ENCODE measurements at places on chromosomes 5 and 9.

DNA sequence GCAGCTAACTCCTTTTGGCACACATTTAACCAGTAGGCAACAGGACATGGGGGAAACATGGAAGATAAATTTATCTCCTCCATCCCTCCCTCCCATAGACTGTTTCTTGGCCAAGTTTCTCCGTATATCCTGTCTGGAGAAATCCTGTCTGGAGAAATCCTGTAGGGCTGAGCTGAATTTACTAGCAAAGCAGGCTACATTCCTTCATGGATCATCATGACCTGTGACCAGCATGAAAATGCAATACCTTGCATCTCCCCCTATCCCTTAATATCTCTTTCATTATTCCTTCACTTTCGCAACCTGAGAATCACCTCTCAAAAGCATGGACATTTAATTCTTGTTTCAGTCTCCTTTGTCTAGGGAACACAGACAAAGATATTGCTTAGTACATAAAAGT lies 379.1 kb downstream of the PSAT1 start:
- DNase-seq, result no peak

DNA sequence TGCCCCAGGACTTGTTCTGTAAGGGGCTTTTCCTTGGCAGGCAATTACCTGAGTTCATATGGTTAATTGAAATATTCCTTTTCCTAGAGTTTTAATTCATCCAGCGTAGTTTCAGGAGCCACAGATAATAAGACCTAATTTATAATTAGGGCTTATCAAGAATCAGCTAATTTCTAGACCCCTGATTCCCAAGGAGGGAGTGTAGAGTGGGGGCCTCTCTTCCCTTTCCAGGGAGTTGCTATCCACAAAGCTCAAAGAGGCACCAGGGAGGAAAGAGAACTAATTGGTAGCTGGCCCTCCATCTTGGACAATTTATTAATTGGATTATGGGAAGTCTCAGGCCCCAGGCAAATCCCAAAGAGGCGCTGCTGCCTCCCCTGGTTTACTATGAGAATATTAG lies 75.8 kb upstream of the ZNF618 start:
- no peak for DNase-seq

DNA sequence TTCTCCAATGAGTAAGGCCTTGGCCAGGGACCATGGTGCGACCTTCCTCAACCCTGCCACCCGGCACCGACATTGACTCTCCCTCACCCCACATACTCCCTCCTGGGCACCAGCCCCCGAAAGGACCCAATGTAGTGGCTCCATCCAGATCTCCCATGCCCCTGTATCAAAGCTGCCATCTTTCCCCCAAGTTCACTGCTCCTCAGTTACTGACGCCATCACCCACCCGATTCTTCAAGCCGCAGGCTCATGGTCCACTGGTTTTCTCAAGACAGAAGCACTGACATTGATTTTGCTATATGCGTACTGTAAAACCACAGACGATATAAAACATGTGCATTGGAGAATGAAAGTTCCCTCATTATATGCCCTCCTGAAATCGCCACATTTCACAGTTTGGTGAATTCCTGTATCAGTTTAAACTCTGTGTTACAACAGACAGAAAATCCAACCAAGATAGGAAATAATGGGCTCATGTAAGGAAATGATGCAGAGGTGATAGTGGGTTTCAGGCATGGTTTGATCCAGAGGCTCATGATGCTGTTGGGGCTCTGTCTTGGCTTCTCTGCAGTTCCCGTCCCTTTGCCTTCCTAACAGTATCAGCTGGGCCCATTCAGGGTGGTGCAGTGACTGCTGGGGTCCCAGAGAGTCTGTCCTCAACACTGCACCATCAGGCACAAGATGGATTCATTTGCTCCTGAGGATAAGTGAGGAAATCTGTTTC lies 207.3 kb upstream of the IER5L start:
- no peak for DNase-seq

DNA sequence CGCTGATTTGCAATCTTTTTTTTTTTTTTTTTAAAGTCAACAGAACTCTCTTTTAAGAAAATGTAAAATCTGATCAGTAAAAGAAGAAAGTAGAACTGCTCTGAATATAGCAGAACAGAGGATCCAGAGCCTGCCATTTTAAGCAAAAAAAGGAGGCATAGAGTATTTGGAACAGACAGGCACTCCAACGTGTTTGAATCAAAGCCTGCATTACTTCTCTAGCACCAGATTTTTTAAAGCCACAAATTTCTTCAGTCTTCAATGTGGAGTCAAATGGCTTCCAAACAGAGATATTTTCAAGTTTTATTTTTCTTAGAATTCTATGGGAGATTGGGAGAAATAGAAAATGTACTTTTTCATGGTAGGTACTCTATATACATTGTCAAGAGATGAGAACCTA lies 5.1 kb downstream of the PAIP1 start:
- no peak for DNase-seq

DNA sequence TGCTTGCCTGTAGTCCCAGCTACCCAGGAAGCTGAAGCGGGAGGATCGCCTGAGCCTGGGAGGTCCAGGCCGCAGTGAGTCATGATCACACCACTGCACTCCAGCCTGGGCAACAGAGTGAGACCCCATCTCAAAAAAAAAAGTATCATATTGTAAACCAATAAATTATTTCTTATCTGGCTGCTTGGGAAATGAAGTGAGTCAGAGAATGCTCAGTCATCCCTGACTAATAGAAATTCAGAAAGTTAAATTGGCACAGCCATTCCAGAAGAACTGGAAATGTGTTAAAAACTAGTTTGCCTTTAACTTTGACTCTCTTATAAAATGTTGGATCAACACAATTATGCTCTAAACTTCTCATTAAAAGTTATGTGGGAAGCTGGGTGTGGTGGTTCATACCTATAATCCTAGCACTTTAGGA lies 9.8 kb upstream of the GNE start:
- DNase-seq, result no peak

GRCh38 chr9:81989700-81990099 lies 1.1 kb downstream of the SPATA31D1 start:
- DNase-seq, result no peak

DNA sequence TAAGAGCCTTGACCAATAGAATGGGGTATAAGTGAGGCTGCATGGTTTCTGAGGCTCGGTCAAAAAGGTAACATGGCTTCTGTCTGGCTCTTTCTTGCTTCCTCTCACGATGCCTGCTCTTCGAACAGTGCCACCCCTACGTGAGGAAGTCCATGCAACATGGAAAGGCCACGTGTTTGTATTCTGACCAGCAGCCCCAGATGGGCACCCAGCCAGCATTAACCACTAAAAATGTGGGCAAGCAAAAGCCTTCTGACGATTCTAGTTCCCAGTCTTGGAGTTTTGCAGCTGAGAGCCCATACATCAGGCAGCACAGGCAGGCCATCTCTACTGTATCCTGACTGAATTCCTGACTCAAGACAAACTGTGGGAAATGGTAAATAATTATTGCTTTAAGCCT lies 24.2 kb upstream of the NREP start:
- DNase-seq, result peak; percentile 74

DNA sequence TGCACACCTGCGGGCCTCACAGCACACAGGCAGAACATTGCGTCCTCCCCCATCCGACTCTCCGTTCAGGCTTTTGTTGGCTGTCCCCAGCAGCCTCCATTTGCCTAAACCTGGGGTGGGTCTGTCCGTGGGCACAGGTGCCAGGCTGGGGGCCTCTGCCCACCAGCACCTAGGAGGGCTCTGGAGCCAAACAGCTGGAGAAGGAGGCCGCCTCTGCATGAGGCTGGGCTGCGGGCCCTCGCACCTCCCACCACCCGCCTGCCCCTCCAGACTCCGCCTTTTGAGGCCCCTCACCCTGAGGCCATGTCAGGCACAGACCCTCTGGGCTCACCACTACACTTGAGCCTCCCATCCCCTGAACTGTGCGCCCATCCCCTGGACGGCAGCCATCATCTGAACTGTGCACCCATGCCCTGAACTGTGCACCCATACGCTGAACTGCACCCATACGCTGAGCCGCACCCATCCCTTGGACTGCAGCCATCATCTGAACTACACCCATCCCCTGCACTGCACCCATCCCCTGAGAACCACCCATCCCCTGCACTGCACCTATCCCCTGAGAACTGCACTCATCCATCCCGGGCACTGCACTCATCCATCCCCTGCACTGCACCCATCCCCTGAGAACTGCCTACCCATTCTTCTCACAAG lies 98.0 kb upstream of the OTULINL start:
- DNase-seq, result no peak

GRCh38 chr5:143514616-143515335 lies 111.3 kb upstream of the NR3C1 start:
- no peak for DNase-seq

- DNase-seq, result no peak
Measured at GRCh38 chr9:89372230-89372816, 54.0 kb downstream of the SECISBP2 start.

Data from pons (tissue), 1 donor.